Stimulated activated naive B cell treated with anti-CD40 and anti-IgM and Interleukin-4, amounts not matched to agents 10 μg/mL and 1 μg/mL and 100 μg/mL, for 72 hours (primary cell): ENCODE measurements at places on chromosomes 12 and 14.

DNA sequence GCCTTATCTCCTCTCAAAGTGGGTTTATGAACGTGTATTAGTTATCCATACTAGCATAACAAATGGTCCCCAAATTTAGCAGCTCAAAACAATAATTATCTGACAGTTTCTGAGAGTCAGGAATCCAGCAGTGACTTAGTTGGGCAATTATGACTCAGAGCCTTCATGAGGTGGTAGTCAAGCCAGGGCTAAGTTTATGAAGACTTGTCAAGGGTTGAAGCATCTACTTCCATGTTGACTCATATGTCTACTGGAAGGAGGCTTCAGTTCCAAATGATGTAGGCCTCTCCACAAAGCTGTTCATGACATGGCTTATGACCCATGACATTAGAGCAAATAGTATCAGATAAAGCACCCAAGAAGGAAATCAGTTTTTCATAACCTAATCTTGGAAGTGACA, 73.2 kb downstream of the IPO8 start:
- DNase-seq = no peak
- H3K4me1 ChIP-seq = peaks cover 4% of the 10 kb centered on the region
- no peak overlapping the region for H3K4me3 ChIP-seq

GRCh38 chr12:88553941-88554658, 26.2 kb downstream of the KITLG start:
- H3K27ac ChIP-seq = no peak overlapping the region
- no peak overlapping the region for H3K4me3 ChIP-seq
- H3K4me1 ChIP-seq = no peaks in the 10 kb centered on the region
- H3K27me3 ChIP-seq = no peaks in the 10 kb centered on the region
- no peak for DNase-seq

DNA sequence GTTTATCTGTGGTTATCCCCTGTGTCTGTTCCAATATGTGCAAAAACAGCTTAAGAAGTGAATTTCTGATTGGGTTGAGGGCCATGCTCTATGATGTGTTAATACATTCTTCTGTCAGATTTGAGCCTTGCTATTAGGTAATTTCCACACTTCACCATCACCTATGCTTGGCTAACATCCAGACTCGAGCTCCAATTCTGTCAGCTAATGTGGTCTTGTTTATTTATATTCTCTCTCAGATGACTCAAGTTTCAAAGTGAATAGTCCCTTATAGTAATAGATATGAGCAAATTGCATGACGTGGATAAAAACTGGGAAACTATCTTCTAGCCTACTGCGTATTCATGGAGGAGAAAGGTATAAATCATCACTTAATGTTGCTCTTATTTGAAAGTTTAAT, 451.3 kb downstream of the SNAPC1 start:
- DNase-seq = no peak
- peaks cover 15% of the 10 kb centered on the region for H3K27me3 ChIP-seq
- H3K36me3 ChIP-seq = no peaks in the 10 kb centered on the region
- H3K4me3 ChIP-seq = no peak overlapping the region
- H3K4me1 ChIP-seq = no peaks in the 10 kb centered on the region
- H3K27ac ChIP-seq = no peak overlapping the region

- no peak overlapping the region for H3K27ac ChIP-seq
- H3K36me3 ChIP-seq = peaks cover 15% of the 10 kb centered on the region
- no peak for DNase-seq
- H3K27me3 ChIP-seq = no peaks in the 10 kb centered on the region
- H3K4me1 ChIP-seq = peaks cover 9% of the 10 kb centered on the region
- no peak overlapping the region for H3K4me3 ChIP-seq
Measured at GRCh38 chr12:102204025-102204424, 6.4 kb upstream of the PMCH start.

- H3K27ac ChIP-seq = no peak overlapping the region
- peaks cover 9% of the 10 kb centered on the region for H3K36me3 ChIP-seq
- peaks cover 27% of the 10 kb centered on the region for H3K4me1 ChIP-seq
- no peaks in the 10 kb centered on the region for H3K27me3 ChIP-seq
Measured at GRCh38 chr14:35394326-35395013, 10.1 kb downstream of the NFKBIA start.

- H3K4me1 ChIP-seq = no peaks in the 10 kb centered on the region
- no peak for DNase-seq
- H3K36me3 ChIP-seq = no peaks in the 10 kb centered on the region
- H3K27ac ChIP-seq = no peak overlapping the region
Measured at GRCh38 chr12:128549601-128550218, 274.0 kb downstream of the SLC15A4 start.

DNA sequence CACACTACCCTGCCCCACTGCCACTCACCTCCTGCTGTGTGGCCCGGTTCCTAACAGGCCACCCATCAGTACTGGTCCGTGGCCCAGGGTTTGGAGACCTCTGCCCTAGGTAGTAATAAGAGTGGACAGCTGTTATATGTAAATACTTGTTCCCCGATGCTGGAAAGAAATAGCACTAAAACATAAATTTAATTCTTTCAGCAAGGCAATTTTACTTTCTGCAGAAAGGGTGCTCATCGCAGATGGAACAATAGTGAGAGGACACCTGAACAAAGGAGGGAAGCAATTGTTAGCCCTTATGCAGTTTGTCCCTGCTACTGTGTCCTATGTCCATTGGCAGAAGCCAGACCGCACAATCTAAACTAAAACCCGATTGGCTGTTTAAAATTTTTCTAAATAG, 5.9 kb upstream of the CYP46A1 start:
- DNase-seq = no peak
- H3K36me3 ChIP-seq = peaks cover 7% of the 10 kb centered on the region
- H3K4me1 ChIP-seq = peaks cover 8% of the 10 kb centered on the region
- H3K4me3 ChIP-seq = no peak overlapping the region

GRCh38 chr12:54661048-54661447, 12.9 kb upstream of the DCD start:
- no peak overlapping the region for H3K27ac ChIP-seq
- DNase-seq = no peak
- no peaks in the 10 kb centered on the region for H3K4me1 ChIP-seq
- H3K4me3 ChIP-seq = no peak overlapping the region
- H3K27me3 ChIP-seq = peaks cover 29% of the 10 kb centered on the region

- peak overlapping the region; percentile 97 for H3K4me3 ChIP-seq
- H3K27me3 ChIP-seq = no peaks in the 10 kb centered on the region
- peak overlapping the region; percentile 100 for H3K27ac ChIP-seq
- DNase-seq = peak; percentile 47
- peaks cover 24% of the 10 kb centered on the region for H3K4me1 ChIP-seq
- H3K36me3 ChIP-seq = no peaks in the 10 kb centered on the region
Measured at GRCh38 chr14:39431416-39432178, 636 bp downstream of the FBXO33 start.

GRCh38 chr12:109418848-109419480, 58.1 kb downstream of the KCTD10 start:
- no peaks in the 10 kb centered on the region for H3K4me1 ChIP-seq
- peaks cover 17% of the 10 kb centered on the region for H3K27me3 ChIP-seq
- DNase-seq = no peak
- no peak overlapping the region for H3K27ac ChIP-seq
- H3K36me3 ChIP-seq = peaks cover 2% of the 10 kb centered on the region

DNA sequence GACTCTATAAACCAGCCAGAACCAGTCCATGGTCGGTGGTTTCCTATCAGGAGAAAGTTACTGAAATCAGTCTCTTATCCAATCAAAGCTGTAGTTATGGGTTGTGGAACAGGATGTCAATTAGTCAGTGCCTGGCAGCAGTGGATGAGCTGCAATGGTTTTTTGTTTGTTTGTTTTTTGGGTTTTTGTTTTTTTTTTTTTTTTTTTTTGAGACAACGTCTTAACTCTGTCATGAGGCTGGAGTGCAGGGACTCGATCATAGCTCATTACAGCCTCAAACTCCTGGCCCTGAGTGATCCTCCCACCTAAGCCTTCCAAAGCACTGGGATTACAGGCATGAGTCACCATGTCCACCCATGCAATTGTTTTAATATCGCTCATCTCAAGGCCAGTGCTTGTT, 113.3 kb upstream of the CAND1 start:
- no peak overlapping the region for H3K27ac ChIP-seq
- H3K4me1 ChIP-seq = no peaks in the 10 kb centered on the region
- no peak for DNase-seq
- H3K36me3 ChIP-seq = no peaks in the 10 kb centered on the region

GRCh38 chr14:90905531-90905930, 89.3 kb upstream of the TTC7B start:
- H3K36me3 ChIP-seq = no peaks in the 10 kb centered on the region
- peaks cover 15% of the 10 kb centered on the region for H3K4me1 ChIP-seq
- peak overlapping the region; percentile 70 for H3K27ac ChIP-seq
- peak overlapping the region; percentile 36 for H3K4me3 ChIP-seq
- DNase-seq = no peak

DNA sequence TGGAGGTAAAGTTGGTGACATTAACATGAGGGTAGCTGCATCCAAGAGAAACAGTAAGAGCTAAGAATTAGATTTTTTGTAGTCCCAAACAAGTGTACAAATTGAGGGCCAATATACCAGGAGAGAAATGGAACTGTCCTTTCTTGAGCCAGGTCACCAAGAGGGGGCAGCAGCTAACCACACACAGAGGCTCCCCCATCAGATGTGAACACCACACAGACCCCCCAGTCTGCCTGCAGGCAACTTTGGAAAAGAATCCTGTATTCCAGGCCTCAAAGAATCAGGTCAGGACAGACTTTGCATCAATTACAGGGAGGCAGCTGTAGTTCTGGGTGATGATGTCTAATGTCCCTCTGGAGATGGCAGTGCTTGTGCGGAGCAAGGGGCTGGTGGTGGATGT, 77.9 kb downstream of the SPTB start:
- H3K27me3 ChIP-seq = peaks cover 7% of the 10 kb centered on the region
- H3K27ac ChIP-seq = no peak overlapping the region
- no peak for DNase-seq

DNA sequence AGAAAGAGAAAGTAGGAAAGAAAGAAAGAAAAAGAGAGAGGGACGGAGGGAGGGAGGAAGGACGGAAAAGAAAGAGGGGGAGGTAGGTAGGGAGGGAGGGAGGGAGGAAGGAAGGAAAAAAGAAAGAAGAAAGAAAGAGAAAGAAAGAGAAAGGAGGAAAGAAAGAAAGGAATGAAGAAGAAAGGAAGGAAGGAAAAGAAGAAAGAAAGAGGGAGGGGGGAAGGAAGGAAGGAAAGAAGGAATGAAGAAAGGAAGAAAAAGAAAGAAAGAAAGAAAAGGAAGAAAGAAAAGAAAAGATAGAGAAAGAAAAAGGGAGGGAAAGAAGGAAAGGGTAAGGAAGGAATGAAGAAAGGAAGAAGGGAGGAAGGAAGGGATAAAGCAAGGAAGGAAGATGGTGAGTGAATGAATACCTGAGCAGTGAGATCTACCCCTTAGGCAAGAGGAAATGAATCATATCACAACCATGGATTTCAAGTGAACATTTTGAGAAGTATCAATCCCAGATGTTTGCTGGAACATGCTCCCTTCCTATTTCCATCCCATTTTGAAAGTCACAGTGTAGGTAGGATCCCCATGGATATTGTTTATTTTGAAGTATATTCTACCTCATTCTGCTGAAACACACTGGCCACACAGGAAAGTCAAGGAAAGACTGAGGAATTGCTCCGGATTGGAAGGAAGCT, 639.4 kb upstream of the TBX3 start:
- H3K27me3 ChIP-seq = peaks cover 5% of the 10 kb centered on the region
- DNase-seq = no peak
- H3K4me1 ChIP-seq = peaks cover 8% of the 10 kb centered on the region
- no peak overlapping the region for H3K4me3 ChIP-seq
- no peaks in the 10 kb centered on the region for H3K36me3 ChIP-seq
